GM12864 (cell line): ENCODE measurements at places on chromosomes 11 and 22.

GRCh38 chr11:3913921-3914320, 58.5 kb downstream of the STIM1 start:
- DNase-seq = no peak

DNA sequence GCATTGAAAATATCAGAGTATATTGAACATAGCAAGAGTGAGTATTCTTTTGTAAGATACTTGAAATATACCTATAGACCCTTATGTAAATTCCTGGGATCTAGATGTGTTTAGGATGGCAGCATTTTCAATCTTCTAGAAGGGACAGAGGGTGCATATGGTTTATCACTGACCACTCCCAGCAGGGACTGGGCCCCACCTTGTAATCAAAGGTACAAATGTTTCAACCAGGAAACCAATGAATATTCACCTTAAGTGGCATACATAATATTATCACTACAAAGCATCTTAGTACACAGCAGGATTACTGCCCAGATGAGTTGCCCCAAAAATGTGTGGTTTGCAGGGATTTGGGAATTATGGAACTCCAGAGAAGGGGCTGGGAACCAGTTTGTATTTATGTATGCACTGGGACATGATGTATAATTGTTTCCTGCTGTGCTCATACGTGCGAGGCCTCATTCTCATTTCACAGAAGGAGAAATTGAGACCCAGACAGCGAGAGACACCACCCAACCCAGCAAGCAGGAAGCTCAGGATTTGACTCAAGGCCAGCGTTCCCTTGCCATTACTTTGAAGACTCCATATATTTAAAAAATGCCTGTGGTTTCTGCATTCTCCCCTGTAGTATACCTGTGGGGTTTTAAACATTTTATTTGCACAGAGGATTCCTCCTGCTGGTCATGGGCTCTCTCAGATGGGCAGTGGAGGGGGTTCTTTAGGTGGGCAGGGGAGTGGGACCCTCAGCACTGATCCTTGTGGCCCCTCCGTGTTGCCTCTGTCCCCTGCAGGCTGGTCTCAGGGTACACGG, 5.2 kb downstream of the APOL4 start:
- no peak for DNase-seq

- no peak for DNase-seq
These were observed 247.8 kb downstream of the TBC1D22A start for GRCh38 chr22:47010211-47010610.

DNA sequence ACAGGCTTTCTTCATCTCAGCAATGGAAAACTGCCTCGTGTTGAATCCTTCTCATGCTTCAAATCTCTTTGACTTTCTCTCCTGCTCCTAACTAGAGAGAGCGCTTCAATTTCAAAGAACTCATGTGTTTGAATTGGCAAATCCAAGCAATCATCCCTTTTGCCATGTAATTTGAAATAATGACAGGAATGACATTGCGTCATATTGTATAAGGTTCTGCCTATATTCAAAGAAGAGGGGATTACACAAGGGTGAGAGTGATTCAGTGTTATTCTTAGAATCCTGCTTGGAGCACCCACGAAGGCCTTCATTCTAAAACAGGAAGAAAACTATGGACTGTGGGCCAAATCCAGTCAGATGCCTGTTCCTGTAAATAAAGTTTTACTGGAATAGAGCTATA, 720.6 kb downstream of the JRKL start:
- DNase-seq = no peak

GRCh38 chr11:67290801-67291200, 1.7 kb downstream of the ANKRD13D start:
- DNase-seq = no peak

- DNase-seq = no peak
These were observed 23.7 kb upstream of the CXCR5 start for GRCh38 chr11:118859973-118860372.

DNA sequence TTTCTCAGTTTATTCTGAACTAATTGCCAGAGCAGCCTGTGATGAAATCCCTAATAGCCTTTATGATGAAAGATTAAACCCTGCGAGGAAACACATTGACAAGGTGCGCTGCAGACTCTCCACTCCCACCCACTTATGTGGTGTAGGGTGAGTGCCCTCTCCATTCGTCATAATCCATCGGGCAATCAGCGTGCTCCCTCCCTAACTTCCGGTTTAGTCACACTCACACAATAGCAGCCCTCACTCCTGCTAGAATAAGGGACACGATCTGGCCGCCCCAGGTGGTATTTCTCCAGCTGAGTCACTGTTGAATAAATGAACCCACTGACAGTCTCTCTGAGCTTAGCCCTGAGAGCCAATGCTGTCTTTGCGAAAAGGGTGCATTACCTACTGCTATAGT, 188.3 kb downstream of the OPCML start:
- no peak for DNase-seq

GRCh38 chr22:39522567-39523300, 2.4 kb downstream of the ATF4 start:
- no peak for DNase-seq

DNA sequence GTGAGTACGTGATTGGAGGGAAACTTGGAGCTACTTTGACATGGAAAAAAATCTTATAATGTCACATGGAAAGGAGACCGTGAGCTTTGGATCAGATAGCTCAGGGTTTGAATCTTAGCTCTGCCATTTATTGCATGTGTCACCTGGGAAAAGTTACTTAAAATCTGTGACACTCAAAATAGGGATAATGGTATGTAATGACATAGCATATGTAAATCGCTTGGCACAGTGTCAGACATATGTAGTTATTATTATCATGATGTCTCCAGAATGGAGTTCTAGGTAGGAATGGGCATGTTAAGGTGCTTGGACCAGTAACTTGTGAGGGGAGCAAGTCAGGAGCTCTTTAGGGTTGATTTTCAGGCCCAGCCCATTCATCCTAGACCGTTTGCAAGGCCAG, 75.8 kb downstream of the GRIK4 start:
- no peak for DNase-seq

GRCh38 chr11:110098645-110099044, 5.5 kb downstream of the ZC3H12C start:
- no peak for DNase-seq

DNA sequence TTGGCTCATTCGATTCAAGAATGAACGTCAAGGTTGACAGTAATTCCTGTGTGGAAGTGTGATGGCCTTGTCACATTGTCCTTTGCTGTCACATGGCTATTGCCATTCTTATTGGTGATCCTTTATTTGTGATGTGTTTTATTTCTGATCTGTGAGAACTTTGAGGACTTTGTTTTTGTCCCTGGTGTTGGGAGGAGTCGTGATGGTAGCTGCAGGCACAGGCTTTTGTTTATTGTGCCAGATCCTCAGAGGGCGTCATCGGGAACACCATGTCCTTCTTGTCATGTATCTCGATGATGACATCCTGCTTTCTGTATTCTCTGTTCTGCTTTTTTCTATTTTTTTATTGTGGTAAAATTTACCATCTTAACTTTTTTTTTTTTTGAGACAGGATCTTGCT, 5.6 kb downstream of the PICK1 start:
- no peak for DNase-seq

GRCh38 chr11:1348796-1349326, 39.4 kb upstream of the TOLLIP start:
- no peak for DNase-seq

DNA sequence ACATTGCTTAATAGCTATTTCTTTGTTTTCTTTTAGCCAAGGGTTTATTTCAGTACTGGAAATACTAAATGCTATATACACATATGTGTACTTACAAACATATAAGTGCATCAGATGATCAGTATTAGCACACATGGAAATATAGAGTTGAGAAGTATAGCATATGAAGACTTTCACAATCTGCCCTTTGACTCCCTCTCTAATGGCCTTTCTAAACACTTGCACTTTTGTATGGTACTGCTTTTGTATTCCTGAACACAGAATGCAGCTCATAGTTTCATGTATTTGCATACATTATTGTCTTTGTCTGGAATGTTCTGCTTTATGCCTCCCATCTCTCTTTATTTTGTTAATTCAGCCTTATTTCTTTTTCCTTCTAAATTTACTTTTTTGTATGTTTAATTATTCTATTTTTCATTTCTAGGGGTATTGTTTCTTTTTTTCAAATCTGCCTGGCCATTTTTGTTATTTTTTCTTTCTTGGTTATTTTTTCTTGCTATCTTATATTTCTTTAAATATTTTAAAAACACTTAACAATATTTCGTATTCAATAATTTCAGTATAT, 28.8 kb downstream of the ACER3 start:
- no peak for DNase-seq
